ENCODE measurements at places on chromosomes 2 and 18. TPM values are rescaled to one million over a fixed set of nuclear protein-coding genes. Genes with fewer than 3 reads are reported as not detected.

Gene SLC38A11
- total RNA-seq, result 0.35 TPM

DNA sequence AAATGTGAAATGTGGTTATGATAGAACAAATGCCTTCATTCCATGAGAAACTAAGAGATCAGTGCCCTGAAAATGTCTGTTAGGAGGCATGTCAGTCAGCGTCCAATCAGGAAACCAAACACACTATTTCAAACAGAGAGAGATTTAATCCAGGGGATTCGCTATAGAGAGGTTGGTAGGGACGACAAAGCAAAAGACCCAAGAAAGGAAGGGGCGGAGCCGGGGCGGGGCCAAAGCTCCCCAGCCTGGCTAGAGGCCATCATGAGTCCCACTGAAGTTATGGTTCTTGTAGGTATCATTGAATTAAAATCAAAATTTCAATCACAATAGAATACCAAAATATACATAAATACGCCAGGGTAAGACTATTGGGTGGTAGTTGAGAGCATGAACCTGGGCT is 32.9 kb upstream of the RNF149 start:
- no peak for DNase-seq

DNA sequence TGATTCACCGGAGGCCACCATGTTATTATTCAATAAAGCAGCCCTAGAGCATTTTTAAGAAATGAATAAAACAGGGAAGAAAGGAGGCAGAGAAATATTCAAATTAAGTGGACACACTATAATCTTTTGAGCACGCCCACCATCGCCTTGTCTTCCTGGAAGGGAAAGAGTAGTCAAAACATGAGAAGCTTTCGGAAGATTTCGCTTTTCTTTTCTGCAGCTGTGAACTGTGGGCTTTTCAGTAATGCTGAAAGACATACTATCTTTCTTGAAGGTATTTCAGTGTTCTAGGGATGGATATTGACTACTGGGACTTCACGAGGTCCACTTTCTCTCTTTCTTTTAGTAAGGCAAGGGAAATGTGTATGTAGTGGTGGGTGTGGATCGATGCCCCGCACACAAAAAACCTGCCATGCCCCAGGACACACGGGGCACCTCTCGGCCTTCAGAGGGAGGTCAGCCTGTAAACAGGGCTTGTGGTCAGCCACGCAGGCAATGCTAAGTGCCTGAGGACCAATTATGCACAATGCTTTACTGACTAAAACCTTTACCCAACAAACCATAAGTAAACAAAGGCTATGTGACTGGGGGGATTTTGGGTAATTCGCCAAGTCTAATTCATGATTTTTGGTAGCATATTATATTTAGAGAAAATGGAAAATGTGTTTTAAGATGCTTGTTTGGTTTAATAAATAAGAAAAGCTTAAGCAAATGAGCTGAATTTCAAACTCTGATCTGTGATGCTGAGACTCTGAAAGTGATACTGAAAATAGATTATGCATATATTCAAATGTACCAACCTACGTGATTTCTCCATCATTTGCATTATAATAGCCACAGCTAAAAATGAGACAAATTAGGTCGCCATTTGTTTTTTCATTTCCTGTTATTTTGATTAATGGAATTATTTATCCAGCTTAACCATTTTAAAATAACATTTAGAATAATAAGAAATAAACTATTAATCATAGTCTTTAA is 130.5 kb downstream of the ZNF516 start:
- DNase-seq, result no peak

DNA sequence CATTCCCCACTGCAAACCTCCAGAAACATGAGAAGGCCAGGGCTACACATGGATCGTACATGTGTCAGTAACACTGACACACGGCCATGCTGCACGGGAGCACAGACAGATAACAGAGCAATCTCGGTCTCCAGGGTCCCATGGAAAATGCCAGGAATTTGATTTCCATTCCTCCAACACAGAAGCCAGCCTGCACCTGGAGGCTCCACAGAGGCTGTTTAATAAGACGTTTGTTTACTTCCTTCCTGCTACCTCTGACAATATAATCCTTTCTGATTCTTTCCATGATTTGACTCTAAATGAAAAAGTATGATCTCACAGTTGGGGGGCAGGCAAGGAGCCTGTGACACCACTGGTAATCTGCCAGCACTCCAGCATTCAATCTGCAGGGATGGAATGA is 210.9 kb upstream of the DDX18 start:
- DNase-seq, result peak; percentile 4

DNA sequence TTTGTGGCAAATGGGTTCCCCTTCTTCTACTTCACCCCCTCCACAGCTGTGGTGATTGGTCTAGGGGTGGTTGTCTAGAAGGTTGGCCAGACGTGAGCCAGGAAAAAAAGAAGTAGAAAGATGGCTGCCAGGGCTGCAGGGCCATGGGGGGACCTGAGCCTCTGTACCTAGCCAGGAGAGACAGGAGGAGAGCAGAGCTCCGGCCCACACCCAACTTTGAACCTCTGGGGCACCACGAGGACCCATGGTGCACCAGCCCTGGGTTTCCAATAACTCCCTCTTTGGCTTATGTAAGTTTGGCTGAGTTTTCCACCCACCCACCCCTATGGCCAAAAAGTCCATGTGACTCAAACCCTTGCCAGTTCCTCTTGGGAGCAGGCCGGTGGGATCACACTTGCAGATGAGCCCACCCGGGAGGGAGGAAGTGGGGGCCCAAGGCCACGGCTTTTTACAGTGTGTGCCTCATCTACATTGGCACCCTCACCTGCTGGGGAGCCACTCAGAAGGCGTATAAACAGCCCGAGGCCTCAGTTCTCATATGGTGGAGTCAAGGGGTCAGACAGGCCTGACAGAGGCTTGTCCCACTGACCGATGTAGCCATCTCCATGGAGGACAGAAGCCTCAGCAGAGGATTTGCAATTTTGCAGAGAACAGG is 293.1 kb upstream of the HDAC4 start:
- no peak for DNase-seq

DNA sequence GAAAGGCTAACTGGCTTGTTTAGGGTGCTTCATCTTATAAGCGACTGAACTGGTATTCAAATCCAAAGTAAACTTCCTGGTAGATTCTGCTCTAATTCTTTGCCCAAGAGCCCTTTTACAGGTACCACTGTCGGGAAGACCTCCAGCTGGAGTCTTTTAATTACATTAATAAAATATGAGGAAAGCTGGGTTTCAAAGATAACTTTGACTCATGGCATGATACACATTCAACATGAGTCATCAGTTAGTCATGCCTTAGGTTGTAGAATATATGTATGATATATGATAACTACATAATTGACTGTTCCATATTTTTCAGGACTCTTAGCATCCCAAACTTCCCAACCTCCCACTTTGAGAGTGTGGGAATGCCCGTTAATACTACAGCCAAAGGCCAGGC is 32.3 kb downstream of the ZCCHC2 start:
- no peak for DNase-seq

Gene MYO5B
- 0.98 TPM for total RNA-seq

DNA sequence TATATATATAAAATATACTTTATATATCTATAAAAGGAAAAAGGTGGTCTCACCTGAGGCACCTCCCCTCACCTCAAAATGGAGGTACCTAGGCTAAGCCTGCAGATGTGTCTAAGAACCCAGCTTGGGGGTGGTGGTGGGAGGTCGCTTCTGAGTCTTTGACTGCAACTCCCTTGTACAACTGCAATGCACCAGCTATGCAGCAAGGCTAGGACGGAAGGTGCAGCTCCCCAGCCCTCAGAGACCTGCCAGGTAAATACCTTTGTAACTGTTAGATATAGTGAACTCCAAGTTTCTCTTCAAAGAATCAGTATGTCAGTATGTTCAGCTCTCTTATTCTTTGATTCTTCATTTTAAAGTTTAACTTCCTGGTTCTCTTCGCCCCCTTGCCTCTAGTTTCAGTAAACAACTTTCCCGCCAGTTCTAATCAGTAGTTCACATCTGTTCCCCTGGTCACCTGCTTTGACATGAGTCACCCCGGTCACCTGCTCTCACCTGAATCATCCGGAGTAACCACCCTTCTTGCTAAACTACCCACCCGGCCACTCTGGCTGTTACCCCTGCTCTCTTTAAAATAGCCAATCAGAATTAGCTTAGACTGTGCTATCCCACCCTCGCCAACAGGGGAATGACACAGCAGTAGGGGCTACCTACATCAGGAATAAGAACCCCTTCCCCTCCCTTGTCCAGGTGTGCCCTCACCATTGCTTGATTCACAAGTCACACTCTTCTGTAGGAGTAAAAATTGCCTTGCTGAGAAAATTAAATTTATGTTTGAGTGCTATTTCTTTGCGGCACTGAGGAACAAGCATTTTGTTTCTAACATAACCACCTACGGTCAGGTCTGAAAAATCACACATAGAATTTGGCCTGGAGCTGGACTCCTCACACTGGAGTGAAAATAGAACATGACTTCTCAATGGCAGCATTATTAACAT is 24.7 kb upstream of the IMPA2 start:
- no peak for DNase-seq

DNA sequence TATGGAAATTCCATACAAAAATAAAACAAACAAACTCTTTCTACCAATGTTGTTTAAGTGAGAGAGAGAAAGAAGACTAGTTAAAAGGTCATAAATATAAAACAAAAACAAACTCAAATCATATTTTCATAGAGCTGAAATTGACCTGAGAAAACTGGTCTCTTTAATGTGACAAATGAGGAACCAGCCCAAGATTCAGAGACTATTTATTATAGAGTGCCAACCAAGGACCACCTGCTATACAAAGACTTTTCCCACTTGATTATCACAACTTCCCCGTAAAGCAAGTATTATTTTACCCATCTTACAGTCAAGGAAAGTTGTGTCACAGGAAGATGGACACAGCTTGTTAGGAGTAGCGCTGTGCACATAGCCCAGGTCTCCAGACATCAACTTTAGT is 13.3 kb downstream of the ANKRD44 start:
- DNase-seq, result no peak

Gene MAP3K20
- total RNA-seq, result 77.3 TPM

Gene RAX
- not detected for total RNA-seq

DNA sequence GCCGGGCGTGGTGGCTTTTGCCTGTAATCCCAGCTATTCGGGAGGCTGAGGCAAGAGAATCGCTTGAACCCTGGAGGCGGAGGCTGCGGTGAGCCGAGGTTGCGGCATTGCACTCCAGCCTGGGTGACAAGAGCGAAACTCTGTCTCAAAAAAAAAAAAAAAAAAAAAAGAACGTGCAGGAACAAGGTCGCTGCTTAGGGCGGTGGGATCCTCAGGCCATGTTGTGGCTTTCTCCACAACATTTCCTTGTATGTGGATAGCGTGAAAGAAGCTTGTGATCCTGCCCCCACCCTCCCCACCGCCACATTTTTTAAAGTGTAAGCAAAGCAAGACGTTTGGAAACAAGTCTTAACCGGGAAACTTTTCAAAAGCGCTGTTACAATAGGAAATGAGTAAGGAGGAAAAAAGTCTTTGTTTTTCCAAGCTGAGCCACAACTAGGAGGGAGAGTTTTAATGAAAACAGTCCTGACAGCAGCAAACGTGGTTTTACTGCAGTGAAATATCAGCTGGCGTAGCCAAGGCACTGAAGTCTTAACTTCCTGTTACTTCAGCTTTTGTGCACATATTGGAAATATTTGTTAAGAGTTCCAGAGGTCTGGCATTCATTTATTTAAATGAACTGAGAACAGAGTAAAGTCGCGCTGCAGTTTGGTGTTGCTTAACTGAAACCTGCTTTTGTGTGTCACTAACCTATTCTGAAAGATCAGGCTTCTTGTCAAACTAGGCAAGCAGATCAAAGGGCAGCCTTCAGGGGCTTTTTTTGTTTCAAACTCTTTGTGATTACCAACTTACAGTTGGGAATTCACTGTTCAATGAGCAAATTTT is 3.8 kb downstream of the TGIF1 start:
- peak; percentile 97 for DNase-seq

Gene MTX2
- 36.8 TPM for total RNA-seq

Gene CMPK2
- total RNA-seq, result 3.2 TPM

Gene IL36RN
- total RNA-seq, result not detected

DNA sequence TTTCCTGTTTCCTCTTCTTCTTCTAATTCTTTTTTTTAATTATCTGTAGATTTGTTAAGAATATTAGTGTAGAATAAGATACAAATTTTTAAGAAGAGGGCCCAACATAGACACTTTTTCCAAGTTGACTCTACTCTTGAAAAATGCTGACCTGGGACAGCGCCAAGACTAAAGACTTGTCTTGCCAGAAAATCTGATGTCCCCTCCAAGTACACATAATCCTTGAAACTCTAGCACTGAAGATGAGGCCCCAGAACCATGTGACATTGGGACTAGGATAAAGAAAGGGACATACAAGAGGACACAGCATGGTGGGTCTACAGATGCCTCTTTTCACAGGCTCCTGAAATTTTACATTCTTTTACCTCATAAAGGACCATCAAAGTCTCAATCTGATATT is 271.6 kb upstream of the SESTD1 start:
- DNase-seq, result peak; percentile 57

Measured in muscle of leg (tissue), 16 donors.